ELR (cell line): ENCODE measurements at places on chromosomes 16 and 17.

DNA sequence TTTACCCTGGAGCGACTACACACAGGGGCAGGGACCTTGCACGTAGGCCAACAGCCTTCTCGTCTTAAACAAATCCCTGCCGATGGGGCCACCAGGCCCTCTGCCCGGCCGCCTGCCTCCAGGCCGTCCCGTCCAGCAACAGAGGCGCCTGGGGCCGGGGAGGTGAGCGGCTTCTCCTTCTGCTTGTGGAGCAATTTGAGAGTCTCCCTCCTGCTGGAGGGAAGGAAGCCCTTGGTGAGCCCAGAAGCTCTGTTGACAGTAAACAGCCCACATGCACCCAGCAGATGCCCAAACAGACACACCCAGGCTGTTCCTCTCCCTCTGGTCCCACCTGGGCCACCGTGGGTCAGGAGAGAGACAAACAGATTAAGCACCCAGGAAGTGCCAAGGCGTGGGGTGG is 8.1 kb downstream of the SLC43A2 start:
- no peak for DNase-seq

DNA sequence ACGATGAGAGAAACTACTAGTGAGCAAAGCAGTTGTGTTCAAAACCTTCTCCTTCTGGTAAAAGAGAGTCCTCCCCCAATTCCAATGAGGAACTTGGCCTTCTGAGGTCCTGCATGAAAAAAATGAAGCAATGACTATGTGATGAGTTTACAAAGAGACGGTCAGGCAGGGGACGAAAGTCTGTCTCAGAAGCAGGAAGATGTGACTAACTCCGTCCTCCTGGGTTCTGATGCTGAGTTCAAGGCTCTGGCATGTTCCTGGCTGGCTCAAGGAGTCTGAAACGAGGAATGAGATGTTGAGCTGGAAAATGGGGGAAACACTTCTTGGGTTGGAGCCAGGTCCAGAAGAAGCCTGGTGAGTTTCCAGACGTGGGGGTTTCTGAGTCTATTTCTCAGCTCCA is 129.6 kb downstream of the CPPED1 start:
- DNase-seq, result peak; percentile 81

- no peak for DNase-seq
Measured at GRCh38 chr17:56933868-56934267, 20.0 kb upstream of the TRIM25 start.

DNA sequence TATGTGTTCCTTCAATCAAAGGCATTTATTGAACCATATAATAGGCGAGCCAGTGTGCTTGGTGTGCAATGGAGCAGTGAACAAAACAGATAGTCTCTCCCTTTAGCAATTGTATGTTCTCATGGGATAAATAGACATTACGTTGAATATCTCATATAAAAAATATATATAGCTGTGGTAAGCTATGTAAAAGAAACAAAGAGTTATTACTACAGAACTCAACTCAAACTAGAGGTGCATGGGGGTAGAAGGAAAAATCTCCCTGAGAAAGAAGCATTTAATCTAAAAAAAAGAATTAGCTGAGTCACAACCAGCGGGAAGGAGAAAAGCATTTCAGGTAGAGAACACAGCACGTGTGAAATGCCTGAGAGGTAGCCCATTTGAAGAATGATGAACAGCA is 919.3 kb downstream of the CDH11 start:
- no peak for DNase-seq

GRCh38 chr16:71410146-71410545 is 31.7 kb downstream of the TLE7 start:
- no peak for DNase-seq

- DNase-seq, result no peak
Measured at GRCh38 chr17:69147460-69147859, 5.8 kb upstream of the ABCA6 start.

DNA sequence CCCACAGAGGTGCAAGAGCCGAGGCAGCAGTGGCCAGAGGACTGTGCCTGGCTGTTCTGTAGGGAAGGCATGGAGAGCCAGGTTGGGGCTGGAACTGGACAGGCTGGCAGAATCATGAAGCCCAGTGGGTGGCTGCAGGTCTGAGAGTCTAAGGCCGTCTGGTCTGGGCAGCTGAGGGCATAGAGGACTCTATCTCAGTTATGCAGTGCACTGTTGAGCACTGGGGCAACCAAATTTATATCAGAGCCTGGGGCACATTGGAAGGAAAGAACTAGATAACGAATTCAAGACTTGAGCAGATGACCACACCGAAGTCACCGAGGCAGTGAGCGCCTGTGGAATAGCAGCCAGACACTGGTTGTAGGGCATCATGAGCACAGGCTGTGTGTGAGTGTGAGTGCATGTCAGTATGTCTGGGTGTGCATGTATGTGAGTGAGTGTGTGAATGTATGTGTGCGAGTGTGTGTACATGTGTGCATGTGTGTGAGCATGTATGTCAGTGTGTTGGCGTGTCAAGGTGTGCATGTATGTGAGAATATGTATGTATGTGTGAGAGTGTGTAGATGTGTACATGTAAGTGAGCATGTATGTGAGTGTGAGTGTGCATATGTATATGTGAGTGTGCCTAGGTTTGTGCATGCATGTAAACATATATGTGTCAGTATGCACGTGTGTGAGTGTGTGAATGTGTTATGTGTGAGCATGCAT is 37.0 kb downstream of the RGS9 start:
- DNase-seq, result no peak

- no peak for DNase-seq
Measured at GRCh38 chr17:66837885-66838665, 3.2 kb downstream of the CACNG5 start.

- DNase-seq, result no peak
Measured at GRCh38 chr16:81973737-81974136, 37.5 kb downstream of the SDR42E1 start.

- no peak for DNase-seq
Measured at GRCh38 chr16:20291208-20292206, 35.8 kb downstream of the GP2 start.

- peak; percentile 27 for DNase-seq
Measured at GRCh38 chr17:7380321-7380720, 568 bp upstream of the TNK1 start.

- peak; percentile 77 for DNase-seq
Measured at GRCh38 chr16:57519796-57520360, 16.5 kb downstream of the CCDC102A start.

- DNase-seq, result no peak
Measured at GRCh38 chr17:67594115-67594880, 123.4 kb upstream of the NOL11 start.

DNA sequence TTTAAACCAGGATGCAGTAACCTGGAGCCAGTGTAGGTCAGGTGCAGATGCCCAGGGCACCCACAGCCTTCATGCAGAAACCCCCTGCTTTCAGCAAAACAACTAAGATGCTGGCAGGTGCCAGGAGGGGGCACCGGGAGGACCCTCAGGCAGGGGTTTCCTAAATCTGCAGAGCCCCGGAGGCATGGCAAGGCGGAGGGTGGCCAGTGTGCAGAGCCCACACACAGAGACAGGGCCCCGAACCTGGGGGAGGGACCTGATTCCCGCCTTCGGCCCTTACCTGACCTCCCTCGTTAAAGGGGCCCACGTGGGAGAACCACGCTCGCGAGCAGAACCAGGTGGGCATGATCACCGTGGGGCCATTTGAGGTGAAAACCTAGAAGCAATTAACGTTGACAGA is 114.0 kb upstream of the METRNL start:
- no peak for DNase-seq

DNA sequence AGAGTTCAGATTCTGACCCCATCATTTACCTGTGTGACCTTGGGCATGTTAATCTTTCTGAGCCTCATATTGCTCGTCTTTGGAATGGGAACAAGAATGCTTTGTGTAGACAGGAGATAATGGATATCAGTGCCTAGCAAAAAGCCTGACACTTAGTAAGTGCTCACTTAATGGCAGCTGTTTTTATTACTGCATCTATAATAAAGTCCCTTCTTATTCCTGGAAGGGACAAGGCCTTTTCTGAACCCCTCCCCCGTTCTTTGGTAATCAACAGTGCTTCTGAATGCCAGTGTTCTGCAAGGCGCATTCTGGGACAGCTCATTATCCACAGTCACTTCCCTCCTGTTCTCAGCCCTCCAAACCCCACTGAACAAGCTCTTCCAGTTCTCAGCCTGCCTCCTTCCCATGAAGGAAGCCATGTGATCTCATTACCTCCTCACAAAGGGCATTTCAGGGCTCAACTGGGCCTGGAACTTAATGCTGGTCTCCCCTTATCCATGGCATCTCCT is 25.1 kb upstream of the SUPT4H1 start:
- no peak for DNase-seq

- DNase-seq, result no peak
Measured at GRCh38 chr17:61402073-61402541, 2.5 kb downstream of the TBX2 start.

- DNase-seq, result peak; percentile 8
Measured at GRCh38 chr16:78045865-78046581, 23.7 kb downstream of the CLEC3A start.

DNA sequence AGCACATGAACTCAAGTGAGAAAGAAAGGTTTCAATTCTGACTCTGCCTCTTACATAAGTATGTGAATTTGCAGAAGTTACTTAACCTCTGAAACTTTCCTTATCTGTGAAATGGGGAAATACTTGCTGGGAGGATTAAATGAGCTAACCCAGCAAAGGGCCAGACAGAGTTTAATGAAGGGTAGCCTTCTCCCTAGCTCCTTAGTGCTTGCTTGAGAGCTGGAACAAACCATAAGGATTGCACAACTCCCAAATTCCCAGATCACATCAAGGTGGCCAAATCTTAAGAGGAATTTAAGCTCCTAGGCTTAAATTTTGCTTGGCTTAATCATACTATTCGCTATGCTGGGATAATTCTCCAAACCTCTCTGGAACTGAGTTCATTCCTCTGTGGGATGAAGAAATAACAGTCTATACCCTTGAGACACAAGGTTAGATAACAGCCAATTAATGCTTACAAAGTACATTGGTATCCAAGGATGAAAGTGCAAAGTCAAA is 11.8 kb upstream of the WSB1 start:
- no peak for DNase-seq

- DNase-seq, result peak; percentile 0
Measured at GRCh38 chr16:79372503-79373184, 227.9 kb downstream of the MAF start.

DNA sequence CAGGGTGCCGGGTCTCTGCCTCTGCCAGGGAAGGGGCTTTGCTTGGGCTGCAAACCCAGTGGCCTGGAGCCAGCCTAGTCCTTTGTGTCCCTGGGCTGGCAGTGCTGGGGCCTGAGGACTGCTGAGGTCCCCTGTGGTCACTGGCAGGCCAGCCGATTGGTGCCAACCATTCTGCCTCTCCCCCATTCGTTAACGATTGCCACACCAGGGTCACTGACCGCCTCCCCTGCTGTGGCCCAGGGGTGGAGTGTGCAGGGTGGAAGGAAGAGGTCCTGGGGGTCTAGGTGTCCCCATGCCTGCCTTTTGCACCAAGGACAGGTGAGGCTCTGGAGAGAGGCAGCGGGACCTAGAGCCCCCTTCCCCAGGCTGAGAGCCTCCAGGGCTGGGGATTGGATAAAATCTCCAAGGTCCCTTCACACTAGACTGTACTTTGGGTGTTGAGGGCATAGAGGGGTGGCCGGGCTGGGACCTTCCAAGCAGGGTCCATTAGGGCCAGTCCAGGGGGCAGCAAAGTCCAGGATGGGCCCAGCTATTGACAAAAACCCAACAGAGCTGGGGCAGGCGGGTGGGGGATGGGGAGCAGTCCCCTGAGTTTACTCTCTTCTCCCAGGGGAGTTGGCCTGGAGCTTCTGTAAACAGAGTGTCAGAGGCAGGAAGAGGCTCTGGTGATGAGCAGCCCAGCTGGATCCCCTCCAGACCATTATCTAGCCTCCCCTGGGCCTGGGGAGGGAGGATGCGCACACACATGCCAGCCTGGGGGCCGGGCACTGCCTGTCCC is 1.1 kb downstream of the VASN start:
- peak; percentile 78 for DNase-seq

- peak; percentile 62 for DNase-seq
Measured at GRCh38 chr17:73342050-73342522, 30.3 kb upstream of the CDC42EP4 start.

DNA sequence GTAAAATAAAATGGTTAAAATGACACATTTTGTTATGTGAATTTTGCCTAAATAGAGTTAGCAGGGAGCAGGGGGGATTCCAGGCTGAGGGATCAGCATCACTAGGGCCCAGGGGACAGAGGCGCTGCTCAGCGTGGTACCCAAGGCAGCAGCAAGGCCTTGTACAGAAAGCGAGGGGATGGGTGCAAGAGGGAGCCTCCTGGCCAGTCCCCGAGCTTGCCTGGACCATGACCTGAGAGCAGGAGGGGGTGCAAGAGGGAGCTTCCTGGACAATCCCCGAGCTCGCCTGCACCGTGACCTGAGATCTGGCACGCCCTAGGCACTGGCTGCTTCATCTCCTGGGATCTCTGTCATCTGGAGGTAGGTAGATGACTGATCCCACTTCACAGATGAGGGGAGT is 17.3 kb upstream of the JPH3 start:
- no peak for DNase-seq

DNA sequence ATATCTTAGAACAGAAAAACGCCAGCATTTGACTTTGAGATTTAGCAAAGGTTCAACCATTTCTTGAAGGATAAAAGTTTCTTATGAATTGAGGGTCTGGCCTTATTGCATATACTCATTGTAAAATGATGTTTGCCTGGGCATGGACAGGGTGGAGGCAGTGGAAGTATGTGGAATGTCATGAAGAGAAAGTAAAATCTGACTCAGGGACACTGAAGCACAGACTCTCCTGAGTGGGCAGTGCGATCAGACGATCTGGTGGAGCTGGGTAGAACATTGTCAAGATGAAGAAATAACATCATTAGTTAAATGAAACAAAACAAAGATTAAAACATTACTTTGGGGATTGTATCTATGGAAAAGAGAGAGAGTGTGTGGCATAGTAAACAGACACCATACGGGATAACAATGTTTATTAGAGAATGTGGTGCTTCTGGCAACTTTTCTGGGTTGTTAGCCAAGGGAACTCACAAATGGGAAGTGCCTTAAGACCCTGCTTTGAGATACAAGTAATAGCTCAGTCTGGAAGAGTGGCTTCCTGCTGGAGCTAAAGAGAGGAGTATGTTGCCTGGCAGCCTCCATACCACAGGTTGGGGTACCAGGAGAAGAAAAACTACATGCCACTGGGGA is 4.4 kb downstream of the MAP3K3 start:
- peak; percentile 51 for DNase-seq
